Umbilical cord (tissue), 2 donors: ENCODE measurements at places on chromosomes 3 and 15.

- DNase-seq, result no peak
Observed at GRCh38 chr15:45168286-45168685, 19.5 kb downstream of the SHF start.

GRCh38 chr3:131775650-131776049, 259.2 kb downstream of the CPNE4 start:
- no peak for DNase-seq

DNA sequence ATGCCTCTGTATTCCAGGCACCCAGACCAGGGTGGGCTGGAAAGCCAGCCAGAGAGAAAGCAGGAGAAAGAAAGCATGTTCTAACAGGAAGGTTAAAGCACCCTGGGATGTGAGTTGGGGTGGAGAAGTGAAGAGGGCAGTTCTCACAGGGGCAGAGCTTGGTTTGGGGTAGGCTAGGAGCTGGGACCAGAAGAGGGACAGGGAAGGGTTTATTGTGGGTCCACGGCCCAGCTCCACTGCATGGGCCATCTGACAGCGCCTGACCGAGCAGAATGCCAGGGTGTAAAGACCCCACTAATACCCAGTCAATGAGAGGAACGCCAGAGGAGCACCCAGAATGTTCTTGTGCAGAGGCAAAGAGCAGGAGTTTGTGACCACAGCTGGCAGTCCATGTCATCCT, 27.1 kb upstream of the MAGEF1 start:
- no peak for DNase-seq

- DNase-seq, result peak; percentile 66
Observed at GRCh38 chr3:105368566-105369499, 2.1 kb downstream of the ALCAM start.

- DNase-seq, result peak; percentile 79
Observed at GRCh38 chr3:70982700-70983140, 600.8 kb downstream of the FOXP1 start.

DNA sequence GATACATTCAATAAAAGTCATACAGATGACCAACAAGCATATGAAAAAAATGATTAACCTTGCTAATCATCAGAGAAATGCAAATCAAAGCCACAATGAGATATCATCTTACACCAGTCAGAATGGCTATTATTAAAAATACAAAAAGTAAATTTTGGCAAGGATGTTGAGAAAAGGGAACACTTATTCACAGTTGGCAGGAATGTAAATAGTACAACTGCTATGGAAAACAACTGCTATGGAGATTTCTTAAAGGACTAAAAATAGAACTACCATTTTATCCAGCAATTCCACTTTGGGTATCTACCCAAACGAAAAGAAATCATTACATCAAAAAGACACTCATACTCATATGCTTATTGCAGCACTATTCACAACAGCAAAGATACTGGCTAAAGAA, 1121.8 kb downstream of the TBL1XR1 start:
- DNase-seq, result no peak

DNA sequence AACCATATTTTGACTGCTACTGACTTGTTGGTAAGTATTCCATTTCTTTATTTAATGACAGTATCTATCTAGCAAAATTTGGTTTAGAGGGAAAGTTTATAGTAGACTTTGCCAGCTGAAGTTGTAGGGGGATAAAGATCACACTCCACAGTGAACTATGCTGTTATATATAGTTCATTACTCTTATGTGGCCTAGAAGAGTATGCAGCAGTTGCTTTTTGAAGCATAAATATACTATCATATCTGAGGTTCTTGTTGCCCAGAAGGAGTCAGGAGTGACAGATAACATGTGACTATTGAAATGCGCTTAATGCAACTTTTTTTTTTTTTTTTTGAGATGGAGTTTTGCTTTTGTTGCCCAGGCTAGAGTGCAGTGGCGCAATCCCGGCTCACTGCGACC, 25.6 kb upstream of the MCF2L2 start:
- DNase-seq, result no peak
